Caco-2 (cell line): ENCODE measurements at places on chromosomes 2 and 18. TPM values are rescaled to one million over a fixed set of nuclear protein-coding genes. Genes with fewer than 3 reads are reported as not detected.

- no peak for DNase-seq
Measured at GRCh38 chr2:223952280-223952968, 4.8 kb upstream of the MRPL44 start.

DNA sequence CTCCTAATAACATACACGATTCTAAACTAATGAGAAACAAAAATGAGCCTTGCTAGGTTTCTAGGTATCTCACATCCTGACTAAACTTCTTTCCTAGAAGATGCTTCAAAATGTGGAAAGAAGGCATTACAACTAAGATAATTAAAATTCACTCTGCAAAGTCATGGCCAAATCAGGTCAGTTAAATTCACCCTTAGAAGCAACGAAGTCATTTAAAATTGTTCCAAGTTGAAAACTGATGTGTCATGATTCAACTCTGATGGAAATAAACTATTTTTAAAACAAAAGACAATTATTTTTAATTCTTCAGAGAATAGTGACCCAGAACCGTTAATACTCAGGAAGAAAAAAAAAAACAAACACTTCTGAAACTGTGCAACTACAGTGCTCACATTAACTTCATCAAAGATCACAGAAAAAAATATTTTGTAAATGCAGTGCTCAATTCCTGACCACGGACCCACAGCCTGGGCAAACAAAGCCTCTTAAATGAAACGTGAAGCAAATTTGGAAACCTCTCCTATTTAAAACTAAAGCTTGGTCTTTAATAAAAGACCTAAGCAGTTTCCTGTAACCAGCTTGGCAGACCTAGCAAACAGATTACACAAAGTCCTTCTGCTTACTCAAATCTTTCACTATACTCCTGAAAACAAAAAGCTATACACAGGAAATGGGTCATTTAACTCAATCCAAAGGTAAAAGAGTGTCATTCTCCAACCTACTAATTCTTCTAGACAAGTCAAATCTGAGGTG is 39.0 kb downstream of the CHN1 start:
- DNase-seq: no peak

- no peak for DNase-seq
Measured at GRCh38 chr2:172480301-172481218, 53.2 kb downstream of the ITGA6 start.

- no peak for DNase-seq
Measured at GRCh38 chr2:143480601-143481236, 351.5 kb downstream of the ARHGAP15 start.

The DLX1 gene
- total RNA-seq: 1.2 TPM in 2 replicates

The MGAT5 gene
- total RNA-seq: 21.7 and 22.1 TPM in 2 replicates

The FOXI3 gene
- 0.14 TPM in 1 of 2 replicates, not detected in the other for total RNA-seq
